Skin of body (tissue), 3 donors: ENCODE measurements at places on chromosomes 3 and 15. TPM values are rescaled to one million over a fixed set of nuclear protein-coding genes. Genes with fewer than 3 reads are reported as not detected.

GRCh38 chr3:125061170-125061569, 5.4 kb upstream of the HEG1 start:
- peak; percentile 63 for DNase-seq

- no peak for DNase-seq
These were observed 81.1 kb upstream of the NEO1 start for GRCh38 chr15:72970933-72971760.

DNA sequence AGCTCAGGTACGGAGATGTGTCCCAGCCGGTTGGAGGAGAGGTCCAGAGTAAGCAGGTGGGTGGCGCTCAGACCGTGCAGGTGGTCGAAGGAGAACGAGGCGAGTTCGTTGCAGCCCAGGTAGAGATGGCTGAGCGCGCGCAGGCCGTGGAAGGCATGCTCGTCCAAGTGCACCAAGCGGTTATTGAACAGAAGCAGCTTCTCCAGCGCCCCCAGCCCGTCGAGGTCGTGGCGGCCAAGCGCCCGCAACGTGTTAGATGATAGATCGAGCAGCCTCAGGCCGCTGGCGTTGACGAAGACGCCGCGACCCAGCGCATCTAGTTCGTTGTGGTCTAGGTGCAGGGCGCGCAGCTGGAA, 648 bp downstream of the AMIGO3 start:
- no peak for DNase-seq

SLC28A1 gene
- not detected for total RNA-seq

LYZL4 gene
- not detected for total RNA-seq

PLA2G4E gene
- 33.8 TPM for total RNA-seq

SLC12A8 gene
- 4.3 TPM for total RNA-seq
